ENCODE measurements at places on chromosomes 5 and 9.

DNA sequence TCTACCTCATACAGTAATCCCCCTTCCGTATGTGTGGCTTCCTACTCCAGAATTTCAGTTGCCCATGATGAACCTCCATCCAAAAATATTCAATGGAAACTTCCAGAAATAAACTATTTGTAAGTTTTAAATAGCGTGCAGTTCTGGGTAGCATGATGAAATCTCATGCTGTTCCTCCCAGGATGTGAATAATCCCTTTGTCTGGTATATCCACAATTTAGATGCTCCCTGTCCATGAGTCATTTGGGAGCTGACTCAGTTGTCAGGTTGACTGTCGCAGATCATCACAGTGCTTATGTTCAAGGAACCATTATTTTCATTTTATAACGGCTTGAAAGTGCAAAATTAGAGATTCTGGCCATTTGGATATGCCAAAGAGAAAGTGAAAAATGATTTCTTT is 290.1 kb upstream of the CDH9 start:
- DNase-seq: no peak

- no peak for DNase-seq
Measured at GRCh38 chr9:34575241-34575640, 14.3 kb downstream of the CNTFR start.

DNA sequence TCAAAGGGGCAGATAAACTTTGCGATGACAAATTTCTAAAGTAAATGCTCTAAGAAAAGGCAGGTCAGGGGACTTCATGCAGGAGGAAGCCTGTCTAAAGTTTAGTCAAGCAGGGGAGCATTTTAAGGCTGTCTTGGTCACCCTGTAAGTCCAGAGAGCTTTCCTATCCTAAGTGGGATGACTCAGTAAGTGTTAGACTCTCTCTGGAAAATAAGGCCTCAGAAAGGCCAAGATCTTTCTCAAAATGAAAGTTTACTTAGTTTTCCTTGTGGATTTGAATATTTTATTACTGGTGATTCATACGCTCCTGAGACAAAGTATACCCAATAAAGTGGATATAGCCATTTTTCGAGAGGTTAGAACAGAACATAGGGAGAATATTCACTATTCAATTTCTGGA is 806.9 kb upstream of the CDH9 start:
- DNase-seq: no peak

GRCh38 chr5:154514331-154514730 is 36.3 kb upstream of the HAND1 start:
- no peak for DNase-seq

DNA sequence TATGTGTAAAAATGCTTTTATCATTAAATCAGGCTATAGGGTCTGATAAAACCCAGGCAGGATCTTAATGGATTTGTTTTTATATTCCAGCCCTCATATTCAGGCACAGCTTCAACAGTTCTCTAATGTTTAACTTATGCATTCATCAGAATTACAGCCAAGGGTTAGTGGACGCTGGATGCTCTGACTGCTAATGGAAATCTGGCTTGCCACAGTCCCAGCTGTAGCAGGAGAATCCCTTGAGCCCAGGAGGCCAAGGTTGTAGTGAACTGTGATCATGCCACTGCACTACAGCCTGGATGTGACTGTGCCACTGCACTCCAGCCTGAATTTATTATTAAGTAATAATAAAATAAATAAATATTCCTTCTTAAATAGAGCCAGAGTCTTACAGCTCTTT is 98.0 kb downstream of the SLC25A46 start:
- DNase-seq: no peak

DNA sequence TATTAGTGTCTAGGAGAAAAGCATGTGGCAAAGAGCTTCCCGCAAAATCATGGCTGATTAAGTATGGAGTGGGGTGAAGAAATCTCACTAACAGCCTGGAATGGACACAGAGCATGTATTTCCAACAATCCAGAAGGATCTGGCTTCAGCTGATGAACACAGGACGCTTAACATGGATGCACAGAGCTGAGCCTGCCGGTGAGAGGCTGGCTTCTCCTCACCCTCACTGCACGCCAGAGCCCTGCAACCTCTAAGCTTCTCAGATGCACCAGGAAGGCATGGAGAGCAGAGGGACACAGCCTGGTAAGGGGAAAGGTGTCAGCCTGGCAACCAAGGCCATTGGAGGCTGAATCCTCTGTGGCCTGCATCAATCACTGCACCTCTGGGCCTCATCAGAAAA is 298.5 kb downstream of the TRIM32 start:
- DNase-seq: no peak

DNA sequence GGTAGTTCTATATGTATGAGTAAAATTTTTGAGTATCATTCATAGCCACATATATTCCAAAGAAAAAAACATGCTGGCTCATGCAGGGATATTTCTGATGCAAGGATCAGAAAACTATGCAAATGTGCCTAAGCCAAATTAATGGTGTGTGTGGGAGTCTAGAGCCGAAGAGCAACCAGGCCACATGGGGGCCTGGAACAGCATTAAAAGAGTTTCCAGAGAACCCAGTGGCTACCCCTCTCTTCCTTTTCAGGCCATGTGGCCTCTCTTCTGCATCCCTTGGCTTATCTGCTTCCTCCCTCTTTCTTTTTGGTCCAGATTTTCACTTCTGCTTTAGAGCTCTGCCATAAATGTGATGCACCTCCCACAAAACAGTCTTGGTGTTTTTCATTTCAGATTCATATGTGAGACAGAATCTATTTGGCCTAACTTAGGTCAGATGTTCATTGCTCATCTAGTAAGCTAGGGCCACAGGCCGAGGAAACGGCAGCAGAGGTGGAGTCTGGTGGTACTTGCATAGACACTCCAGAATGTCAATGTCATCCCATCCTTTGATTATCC is 300.0 kb downstream of the SH3GL2 start:
- DNase-seq: no peak

GRCh38 chr9:35001803-35002502 is 12.4 kb downstream of the DNAJB5 start:
- DNase-seq: no peak

DNA sequence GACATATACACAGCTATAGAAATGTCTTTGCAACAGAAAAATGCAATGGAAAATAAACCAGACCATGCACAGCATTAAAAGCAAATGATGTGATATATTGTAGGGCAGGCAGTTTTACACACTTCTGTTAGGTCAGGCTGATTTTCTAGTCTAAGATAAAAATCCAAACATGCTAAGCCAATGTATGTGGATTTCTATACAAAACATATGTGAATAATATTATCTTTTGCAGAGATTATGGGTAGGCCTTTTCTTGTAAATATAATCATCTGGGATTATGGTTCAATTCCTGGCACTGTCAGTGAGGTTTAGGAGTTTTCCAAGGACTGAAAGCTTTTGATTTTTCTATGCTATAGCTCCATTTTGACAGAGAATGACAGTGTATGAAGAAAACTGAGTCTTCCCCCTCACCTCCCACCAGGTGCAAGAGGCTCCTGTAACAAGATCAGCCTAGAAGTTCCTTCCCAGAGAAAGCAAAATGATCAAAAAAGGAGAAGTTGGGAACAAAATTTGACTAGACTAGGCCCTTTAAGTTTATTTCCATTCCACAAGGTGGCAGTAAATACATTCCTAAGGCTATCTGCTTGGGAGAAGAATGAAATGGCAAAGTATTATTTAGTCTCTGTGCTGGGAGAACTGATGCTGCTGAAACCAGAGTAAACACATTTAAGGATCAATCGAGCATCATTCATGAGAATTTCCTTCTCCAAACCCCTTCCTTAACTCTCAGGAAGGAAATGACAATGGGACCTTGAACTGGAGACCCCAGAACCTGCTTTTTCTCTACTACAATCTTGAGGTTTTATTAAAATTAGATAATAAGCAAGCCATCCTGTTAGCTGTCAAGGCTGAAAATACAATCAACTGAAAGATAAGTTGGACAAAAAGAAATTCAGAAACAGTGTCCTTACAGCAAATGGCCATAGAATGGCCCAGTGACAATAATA is 133.0 kb upstream of the TUT7 start:
- DNase-seq: peak; percentile 86

DNA sequence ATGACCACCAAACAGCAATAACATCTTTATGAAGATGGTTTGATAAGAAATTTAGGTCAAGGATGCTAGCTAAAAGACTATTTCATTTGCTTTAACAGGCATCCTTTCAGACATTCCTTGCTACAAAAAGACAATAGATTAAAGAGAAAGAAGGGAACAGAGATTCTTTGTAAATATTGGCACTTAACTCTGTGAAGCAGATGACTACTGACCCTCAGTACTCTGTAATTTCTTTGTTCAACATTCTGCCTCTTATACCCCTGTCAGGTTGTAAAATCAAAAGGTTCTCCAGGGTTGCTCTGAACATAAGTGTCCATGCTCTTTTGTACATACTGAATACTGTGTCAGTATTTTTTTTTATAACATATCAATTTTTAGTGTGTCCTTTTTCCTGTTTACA is 610.6 kb upstream of the GRAMD2B start:
- DNase-seq: no peak

- no peak for DNase-seq
Measured at GRCh38 chr5:155631116-155631515, 617.6 kb downstream of the KIF4B start.

- no peak for DNase-seq
Measured at GRCh38 chr9:18837402-18837801, 195.6 kb downstream of the SAXO1 start.

DNA sequence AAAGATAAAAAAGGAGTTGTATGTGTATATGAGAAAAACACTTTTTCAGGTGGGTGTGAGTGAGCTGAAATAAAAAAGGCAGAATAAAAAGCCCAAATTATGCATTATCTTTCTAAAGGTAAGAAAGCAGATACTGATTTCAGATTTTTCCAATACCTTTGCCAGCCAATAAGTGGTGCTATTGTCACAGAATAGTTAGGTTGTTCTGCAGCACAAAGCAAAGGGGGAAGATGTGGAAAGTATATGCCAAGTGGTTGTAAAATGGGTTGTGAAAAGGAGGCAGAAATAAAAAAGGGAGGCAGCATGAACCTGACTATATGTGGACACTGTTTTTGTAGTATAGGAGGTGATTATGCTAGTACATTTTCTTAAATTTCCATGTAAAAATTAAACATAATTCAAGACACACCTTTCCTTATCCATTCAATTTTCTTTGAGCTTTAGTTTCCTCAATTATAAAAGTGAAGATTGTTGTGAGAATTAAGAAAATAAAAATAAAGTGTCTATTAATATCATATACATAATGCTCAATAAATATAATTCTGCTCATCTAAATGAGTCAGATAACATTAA is 106.7 kb downstream of the SMIM15 start:
- peak; percentile 21 for DNase-seq

DNA sequence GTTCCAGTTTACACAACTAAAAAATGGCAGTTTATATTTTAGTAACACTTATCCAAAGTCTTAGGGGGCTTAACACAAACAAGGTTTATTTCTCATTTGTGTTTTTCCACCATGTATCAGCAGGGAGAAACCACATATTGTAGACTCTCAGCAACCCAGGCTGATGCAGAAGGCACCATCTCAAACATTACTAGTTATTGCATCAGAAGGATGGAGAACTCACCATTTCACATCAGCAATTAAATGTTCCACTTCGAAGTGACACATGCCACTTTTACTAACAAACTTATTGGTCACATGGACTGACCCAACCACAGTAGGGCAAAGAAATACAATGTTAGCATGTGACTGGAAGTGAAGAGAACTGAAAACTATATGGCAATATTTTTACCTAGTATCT is 22.5 kb upstream of the SMC2 start:
- DNase-seq: no peak
